ENCODE measurements at places on chromosomes 5 and 9.

DNA sequence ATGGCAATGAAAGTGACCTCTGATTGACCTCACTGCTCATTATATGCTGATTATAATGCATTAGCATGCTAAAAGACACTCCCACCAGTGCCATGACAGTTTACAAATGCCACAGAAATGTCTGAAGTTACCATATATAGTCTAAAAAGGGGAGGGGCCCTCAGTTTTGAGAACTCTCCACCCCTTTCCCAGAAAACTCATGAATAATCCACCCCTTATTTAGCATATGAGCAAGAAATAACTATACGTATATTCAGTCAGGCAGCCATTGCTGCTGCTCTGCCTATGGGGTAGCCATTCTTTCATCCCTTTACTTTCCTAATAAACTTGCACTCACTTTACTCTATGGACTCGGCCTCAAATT is 163.1 kb downstream of the ESM1 start:
- DNase-seq = no peak

GRCh38 chr5:58544195-58544594 is 38.7 kb upstream of the RAB3C start:
- no peak for DNase-seq

- DNase-seq = no peak
Observed at GRCh38 chr9:123081824-123082223, 48.4 kb downstream of the GPR21 start.

DNA sequence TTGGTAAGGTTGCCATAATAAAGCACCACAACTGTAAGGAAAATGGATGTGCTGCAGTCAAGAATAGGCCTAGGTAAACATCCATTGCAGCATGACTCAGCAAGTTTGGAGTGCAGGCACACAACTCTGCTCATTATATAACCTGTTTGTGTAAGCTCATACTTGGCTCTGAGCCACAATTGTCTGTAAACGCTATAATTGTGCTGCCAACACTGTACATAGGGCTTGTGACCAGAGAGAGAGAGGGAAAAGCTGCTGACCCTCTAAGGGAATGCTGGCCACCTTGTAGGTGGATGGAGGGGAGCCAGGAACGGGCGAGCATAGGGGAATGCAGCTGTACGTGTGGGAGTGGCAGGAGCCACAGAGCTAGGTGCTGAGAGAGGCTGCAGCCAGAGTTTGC is 2186.5 kb upstream of the ACO1 start:
- DNase-seq = no peak

GRCh38 chr9:105296445-105296844 is 52.0 kb downstream of the SLC44A1 start:
- DNase-seq = no peak

- no peak for DNase-seq
Observed at GRCh38 chr5:119288379-119289033, 67.3 kb upstream of the TNFAIP8 start.

Measured in HS-27A (cell line).